Renal cortical epithelial cell (primary cell): ENCODE measurements at places on chromosomes 2 and 18.

- no peak for DNase-seq
These were observed 18.2 kb downstream of the ADRA2B start for GRCh38 chr2:96097951-96098823.

- no peak for DNase-seq
These were observed 352.8 kb downstream of the RNF144A start for GRCh38 chr2:7270011-7270431.

DNA sequence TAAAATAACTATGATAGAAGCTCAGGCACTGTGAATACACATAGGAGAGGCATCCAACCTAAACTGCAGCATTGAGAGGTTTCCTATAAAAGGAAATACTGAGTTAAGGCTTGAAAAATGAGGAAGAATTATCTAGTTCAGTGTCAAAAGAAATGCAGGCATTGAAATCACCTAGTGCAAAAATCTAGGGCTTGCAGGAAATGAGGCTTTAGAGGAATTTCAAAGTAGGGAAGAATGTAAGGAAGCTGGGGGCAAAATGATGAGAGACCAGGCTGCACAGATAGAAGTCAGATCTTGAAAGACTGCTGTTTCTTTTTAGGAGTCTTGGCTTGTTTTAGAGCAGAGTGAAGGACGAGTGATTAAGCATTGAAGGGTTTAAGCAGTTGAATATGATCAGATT lies 28.1 kb upstream of the SCYGR2 start:
- no peak for DNase-seq

- no peak for DNase-seq
These were observed 20.4 kb upstream of the CD226 start for GRCh38 chr18:69968039-69968438.

DNA sequence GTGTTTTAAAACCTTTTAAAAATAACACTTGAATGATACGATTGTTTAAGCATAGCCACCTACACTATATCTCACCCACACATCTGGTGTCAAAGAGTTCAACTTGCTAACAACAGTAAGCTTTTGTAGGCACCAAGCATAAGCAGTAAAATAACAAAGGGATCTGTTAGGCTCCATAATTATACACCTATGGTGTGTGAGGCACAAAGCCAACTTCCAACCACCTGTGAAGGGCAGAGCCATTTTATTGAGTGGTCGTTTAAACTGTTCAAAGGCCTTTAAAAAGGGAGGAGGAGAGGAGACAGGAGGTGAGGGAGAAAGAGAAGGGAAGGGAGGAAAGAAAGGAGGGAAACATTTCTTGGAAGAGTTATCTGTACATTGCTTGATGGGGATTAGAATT lies 27.9 kb downstream of the NEMP2 start:
- no peak for DNase-seq
